ENCODE measurements at places on chromosomes 1 and 21.

- DNase-seq, result no peak
These were observed 92.6 kb upstream of the ACTRT2 start for GRCh38 chr1:2928366-2929325.

DNA sequence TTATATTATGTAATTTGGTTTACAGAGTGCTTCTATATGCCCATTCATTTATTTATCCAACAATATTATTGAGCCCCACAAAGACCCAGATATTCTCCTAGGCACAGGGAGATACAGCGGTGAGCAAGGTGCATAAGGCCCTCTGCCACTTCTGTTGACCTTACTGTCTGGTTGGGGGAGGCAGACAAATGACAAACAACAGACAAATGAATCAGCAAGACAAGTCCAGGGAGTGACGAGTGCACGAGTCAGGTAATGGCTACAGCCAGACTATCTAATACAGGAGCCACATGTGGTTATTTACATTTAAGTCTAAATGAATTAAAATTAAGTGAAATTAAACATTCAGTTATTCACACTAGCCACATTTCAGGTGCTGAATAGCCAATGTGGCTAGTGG lies 22.0 kb upstream of the BCAR3 start:
- DNase-seq, result peak; percentile 81

GRCh38 chr21:16087523-16087922 lies 357.7 kb downstream of the USP25 start:
- no peak for DNase-seq

- DNase-seq, result no peak
These were observed 622.8 kb downstream of the PTPRU start for GRCh38 chr1:29859126-29859525.

DNA sequence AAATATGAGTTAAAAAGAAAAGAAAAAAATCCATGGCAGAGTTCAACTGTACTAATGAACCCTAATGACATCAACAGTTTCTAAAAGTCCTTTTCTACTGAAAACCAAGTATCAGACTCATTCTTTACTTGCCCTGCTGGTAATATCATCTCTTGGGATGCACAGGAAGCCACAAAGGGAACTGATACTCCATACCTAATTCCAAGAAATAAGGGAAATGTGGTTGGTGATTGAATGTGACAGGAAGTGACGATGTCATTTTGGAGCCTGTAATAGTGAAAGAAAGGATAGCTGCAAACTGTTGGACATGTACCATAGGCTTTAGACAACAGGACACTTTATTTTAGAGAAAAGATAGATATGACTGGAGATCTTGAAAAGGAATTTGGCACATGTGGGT lies 98.7 kb upstream of the VAV3 start:
- DNase-seq, result no peak

- no peak for DNase-seq
These were observed 49.0 kb upstream of the ACTRT2 start for GRCh38 chr1:2972011-2972878.

DNA sequence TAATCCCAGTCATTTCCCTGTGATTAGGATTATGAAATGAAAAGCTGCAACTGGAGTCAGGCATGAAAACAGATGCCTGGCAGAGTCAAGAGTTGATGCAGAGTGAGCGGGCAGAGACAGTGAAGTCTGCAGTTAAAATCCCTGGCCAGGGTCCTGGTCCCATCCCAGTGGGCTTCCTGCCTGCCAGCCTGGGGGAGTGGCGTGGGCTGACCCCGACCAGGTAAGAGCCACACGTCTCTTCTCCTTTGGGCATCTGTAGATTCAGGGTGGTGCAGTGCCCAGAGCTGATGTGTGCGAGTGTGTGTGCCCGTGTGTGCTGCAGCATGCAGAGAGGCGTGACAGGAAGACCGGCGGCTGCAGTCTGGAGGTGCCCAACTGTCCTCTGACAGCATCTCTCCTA lies 6.2 kb upstream of the KIAA1614 start:
- no peak for DNase-seq

DNA sequence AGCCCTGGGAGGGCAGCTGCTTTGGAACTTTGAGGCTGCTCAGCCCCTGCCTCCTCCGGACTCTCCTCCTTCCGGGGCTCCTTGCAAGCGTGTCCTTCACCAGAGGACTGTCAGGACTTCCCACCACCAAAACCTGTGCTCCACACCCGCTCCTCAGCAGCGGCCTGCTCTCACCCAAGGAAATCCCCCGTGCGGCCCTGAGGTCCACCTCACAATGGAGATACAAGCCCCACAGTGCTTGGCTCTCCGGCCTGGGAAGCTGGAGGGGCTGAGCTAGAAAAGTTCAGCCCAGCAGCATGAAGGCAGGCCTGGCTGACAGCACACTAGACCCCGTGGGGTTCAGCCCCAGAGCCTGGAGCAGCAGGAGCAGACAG lies 33.6 kb downstream of the PGBD5 start:
- DNase-seq, result no peak

GRCh38 chr1:168180148-168180524 lies 1.4 kb downstream of the TIPRL start:
- DNase-seq, result peak; percentile 22

DNA sequence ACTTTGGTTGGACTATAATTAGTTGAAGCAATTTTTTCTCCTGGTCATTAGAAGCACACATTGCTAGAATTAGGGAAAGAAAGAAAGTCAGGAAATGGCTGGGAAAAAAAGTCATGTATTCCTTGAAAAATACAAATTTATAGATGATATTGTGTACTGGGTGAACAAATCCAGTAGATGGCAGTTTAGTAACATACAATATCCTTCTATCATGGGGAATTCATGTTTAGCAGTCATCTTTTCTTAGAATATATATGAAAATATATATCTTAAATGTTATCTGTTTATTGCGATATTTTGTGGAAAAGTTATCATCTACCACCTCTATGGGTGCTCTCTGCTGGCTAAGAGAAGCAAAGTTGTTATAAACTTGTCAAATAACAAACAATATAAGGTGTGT lies 13.1 kb upstream of the ZRANB2 start:
- peak; percentile 57 for DNase-seq

- DNase-seq, result no peak
These were observed 243.5 kb downstream of the TGFB2 start for GRCh38 chr1:218588540-218589172.
